ENCODE measurements at places on chromosomes 3 and 15.

GRCh38 chr3:101281521-101282030 is 38.8 kb downstream of the IMPG2 start:
- no peak for DNase-seq

DNA sequence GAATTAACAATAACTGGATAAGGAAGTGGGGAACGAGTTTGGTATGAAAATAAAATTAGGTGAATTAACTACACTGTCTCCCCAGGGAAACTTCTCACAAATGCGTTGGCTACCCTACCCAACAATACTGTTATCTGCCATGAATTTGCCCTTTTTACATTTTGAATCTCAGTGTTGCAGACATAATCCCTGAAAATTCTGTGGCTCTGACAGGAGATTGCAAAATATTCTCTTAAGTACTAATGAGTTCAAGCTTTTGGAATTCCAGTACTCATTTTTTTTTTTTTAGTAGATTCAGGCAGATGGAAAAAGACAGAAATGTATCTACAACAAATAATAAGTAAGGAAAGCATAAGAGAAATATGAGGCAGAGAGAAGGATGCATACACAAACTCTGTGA is 332.6 kb downstream of the LSAMP start:
- DNase-seq, result no peak

DNA sequence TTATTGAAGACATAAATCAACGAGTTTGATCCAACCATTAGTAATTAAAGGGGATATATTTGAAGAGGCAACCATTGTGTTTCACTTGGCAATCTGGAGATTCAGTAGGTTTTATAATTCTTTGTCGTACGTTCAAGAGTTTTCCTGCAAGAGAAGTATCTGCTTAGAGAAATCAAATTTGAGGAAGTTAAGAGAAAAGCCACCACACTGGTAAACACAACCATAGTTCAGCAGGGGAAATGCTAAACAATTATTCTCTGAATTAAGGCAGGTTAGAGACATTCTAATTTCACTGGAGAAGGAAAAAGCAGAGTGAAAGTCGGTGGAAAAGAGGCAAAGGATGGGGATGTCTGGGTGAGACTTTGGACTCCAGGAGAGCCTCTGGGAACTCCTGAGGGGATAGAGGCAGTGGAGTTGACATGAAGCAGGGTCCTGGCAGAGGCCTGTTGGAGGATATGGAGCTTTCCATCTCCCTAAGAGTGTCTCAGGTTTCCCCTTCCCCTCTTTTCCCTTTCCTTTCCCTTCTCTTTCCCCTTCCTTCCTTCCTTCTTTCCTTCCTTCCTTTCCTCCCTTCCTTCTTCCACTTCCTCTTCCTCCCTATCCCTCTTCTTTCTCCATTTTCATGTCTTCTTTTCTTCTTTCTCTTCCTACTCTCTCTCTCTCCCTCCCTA is 26.5 kb downstream of the SPINK8 start:
- no peak for DNase-seq

- no peak for DNase-seq
Observed at GRCh38 chr3:74590620-74591262, 23.7 kb downstream of the CNTN3 start.

- no peak for DNase-seq
Observed at GRCh38 chr3:56800130-56800831, 1.5 kb downstream of the ARHGEF3 start.

- no peak for DNase-seq
Observed at GRCh38 chr3:108412121-108412750, 98.2 kb downstream of the MYH15 start.
